ENCODE measurements at places on chromosomes 2 and 18.

- no peak for DNase-seq
Measured at GRCh38 chr2:210577263-210578071, 21.1 kb downstream of the CPS1 start.

DNA sequence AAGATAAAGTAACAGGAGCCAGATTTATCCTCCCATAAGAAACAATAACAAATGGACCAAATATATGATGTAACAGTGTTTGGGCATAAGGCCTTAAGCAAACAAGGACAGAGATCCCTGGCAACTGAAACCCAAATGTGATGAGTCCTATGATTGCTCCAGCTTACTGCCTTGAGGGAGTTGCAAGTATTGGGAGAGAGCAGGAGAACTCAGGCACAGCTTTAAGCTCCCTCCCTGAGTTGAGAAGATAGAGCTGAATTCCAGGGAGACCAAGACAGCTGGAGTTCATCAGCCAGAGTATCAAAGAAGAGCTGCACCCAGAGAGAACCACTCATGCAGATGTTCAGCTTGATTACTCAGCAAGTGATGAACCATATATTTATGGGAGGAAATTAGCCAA, 814.5 kb upstream of the RAB6C start:
- no peak for DNase-seq

- no peak for DNase-seq
Measured at GRCh38 chr18:53764086-53764485, 460.4 kb downstream of the MBD2 start.

DNA sequence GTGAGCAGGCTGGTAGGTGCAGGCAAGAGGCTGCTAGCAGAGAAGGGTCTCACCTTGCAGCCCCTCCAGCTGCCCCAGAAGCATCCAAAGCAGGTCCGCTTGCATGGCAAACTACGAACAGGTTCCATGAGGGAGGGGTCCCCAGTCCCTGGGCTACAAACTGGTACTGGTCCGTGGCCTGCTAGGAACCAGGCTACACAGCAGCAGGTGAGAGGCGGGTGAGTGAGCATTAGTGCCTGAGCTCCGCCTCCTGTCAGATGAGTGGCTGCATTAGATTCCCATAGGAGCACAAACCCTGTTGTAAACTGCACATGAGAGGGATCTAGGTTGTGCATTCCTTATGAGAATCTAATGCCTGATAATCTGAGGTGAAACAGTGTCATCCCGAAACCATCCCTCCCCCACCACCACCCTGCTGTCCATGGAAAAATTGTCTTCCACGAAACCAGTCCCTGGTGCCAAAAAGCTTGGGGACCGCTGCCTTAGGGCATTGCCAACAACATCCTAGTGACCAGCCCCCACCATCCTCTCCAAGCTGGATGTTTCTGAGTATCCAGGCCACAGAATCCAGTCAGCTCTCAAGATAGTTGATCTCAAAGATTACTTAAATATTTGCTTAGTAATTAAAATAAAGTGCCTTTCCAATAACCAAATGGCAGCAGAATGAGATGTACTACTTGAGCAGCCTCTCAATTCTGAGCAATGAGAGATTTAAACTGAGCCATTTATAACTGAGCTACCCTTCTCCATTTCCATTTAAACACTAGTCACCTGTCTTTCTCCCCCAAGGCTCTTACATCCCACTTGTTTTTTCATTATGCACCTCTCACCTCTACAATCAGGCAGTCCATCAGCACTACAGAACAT, 32.4 kb downstream of the LRP2 start:
- no peak for DNase-seq

DNA sequence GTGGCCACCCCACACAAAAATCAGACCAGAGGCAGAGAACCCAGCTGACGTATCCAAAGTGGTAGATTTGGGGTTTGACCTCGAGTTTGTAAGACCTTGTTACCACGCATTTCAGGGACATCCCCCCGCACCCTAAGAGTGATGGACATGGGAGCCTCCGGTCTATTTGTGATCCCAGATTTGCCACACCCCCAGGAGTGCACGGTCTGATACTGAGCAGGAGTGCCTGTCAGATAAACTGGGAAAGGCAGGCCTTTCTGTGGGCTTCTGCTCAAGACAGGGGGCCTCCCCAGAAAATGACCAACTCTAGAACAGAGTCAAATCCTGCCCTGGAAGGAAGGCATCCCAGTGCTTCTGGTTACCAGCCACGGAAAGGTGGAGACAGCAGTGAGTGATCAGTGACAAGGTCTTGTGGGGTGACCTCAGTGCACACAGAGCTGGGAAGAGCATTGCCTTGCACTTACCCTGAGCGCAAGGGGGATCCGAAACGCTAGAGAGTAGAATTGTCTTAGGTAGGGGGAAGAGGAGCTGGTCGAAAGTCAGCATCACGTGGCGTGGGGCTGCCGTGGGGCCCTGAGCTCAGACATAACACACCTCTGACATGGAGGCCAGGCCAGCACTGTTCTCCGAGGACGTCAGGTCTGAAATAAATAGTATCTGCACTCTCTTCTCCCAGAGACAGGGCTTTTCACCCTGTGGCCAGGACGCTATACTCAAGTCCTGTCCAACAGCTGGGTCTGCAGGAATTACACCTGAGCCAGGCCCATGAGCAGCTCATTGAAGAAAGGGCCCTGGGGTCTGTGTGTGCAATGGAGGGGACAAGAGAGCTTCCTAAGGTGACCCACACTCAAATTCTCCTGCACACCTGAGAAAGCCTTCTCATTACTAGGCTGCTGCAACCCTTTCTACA, 242.4 kb upstream of the SALL3 start:
- no peak for DNase-seq

- no peak for DNase-seq
Measured at GRCh38 chr2:172655838-172656573, 79.6 kb upstream of the RAPGEF4 start.

Measured in T-helper 2 cell treated with Interferon-gamma antibody and Interleukin-4, amounts not matched to agents 5 μg/mL and 100 μg/mL, for 36 hours (primary cell).